KG1 (cell line): ENCODE measurements at places on chromosomes 6 and 20.

- DNase-seq: no peak
Measured at GRCh38 chr6:160013987-160014868, 45.3 kb downstream of the IGF2R start.

DNA sequence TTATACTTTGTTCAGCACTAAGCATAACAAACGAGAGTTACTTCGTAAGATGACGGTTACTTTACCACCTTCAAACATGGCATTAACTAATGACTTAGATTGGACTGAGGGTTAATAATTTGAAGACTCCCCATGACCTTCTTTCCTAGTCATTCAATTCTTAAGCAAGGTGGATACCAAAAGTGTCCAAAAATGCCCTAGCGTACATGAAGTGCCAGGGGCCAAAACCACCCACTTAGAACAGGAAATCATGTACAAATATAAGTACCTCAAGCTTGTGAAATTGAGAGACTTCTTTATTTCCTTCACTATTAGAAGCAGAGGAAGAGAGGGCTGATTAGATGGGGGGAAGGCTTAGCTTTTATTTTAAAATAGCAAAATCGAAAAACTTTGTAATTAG is 166.4 kb downstream of the ATXN1 start:
- no peak for DNase-seq

- DNase-seq: no peak
Measured at GRCh38 chr6:12277386-12277785, 12.8 kb upstream of the EDN1 start.

DNA sequence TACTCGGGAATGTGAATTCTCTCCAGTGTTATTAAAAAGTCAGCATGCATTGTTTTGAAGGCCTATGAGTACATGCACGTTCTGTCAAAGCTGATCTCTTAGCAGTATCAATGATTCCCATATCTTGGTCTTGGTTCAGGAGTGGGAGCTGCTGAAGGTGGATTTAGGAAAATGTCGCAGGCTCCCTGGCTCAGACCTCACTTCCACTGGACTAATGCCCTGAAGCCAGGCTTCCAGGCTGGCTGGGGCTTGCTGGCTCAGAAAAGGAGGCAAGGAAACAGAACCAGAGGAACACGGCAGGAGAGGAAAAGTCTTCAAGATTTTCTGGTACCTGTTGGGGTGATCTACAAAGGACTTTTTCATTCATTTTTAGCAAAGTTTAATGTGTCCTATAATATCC is 81.6 kb downstream of the OLIG3 start:
- DNase-seq: no peak

DNA sequence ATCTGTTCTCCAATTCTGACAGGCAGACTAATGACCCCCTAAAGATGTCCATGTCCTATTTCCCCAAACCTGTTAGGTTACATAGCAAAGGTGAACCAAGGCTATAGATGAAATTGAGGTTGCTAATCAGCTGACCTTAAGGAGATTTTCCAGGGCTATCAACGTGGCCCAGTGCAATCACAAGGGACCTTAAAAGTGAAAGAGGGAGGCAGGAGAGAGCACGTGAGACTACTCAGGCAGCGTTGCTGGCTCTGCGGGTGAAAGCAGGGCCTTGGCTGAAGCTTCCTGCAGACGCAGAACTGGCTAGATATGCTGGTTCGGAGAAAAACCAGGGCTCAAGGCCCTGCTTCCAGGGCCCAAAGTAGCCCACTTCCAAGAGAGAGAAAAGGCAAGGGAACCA is 78.7 kb downstream of the NCOA7 start:
- no peak for DNase-seq

GRCh38 chr6:33817489-33817888 is 13.7 kb upstream of the MLN start:
- no peak for DNase-seq

DNA sequence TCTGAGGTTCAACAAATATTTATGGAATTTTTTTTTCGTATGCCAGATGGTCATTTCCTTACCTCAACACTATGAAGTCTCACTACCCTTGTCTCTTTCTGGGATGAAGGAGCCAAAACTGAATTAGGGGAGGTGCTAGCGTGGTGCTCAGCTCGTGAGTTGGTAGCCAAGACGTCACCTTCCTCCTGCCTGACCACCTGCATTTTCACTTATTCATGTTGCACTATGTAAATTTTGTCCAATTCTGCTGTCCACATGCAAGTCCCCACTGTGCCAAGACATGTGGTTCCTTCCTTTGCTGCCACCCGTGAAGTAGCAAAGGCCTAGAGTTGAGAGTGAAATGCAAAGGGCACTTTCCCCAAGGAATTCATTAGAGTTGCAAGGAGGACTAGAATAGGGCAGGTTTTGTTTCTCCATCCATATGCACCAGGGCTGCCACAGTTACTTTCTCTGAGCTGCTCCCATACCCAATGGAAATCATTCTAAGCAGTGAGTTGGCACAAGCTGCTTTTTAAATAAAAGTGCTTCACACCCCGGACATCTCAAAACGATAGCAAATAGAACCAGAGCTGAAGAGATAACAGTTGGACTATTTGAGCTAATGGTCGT is 591.3 kb upstream of the NOX3 start:
- no peak for DNase-seq

DNA sequence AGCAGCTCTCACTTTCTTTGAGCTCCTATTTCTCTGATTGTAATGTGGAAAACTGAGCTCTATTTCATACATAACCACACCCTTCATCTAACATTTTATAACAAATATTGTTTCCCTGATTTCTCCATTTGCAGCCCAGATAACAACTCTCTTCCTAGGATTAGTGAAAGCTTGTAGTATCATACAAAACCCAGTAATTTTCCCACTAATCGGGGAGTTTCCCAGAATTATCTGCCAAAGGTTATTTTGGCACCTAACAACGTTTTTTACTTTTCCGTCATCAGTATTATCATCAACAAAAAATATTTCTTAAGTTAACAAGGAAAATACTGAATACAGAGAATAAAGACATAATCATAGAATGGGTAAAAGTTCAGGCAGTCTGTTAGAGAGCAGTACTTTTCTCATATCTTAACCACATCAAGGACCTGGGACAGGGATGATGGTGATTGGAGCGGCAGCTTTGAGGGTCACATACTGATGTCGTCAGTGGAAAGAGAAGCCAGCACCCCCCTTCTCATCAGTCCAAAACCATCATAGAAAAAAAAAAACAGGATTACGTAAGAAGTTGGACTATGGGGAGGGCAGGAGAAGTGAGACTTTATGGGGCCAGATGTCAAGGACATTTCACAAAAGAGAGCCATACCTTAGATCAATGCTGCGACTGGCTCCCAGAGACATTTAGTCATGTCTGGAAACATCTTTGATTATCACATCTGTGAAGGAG is 166.1 kb upstream of the TNFAIP3 start:
- no peak for DNase-seq

GRCh38 chr20:51700809-51701285 is 67.3 kb downstream of the ATP9A start:
- DNase-seq: no peak
